ENCODE measurements at places on chromosomes 2 and 18.

DNA sequence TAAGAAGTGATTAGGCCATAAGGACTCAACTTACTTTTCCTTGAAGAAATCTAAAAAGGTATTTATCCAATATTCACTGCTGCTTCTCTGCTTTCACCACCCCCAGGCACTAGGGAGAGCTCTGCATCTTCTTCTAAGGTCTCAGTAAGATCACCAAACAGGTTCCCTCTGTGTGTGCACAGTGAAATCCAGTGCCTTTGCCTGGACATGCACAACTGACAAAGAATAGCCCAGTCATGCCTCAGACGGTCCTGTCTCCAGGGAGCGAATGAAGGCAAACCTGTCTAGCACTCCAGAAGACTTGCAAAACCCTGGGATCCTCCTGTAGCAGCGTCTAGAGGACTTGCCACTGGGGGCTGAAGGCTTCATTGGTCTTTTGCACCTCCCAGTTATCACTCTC, 344.5 kb upstream of the LRATD1 start:
- DNase-seq = no peak

DNA sequence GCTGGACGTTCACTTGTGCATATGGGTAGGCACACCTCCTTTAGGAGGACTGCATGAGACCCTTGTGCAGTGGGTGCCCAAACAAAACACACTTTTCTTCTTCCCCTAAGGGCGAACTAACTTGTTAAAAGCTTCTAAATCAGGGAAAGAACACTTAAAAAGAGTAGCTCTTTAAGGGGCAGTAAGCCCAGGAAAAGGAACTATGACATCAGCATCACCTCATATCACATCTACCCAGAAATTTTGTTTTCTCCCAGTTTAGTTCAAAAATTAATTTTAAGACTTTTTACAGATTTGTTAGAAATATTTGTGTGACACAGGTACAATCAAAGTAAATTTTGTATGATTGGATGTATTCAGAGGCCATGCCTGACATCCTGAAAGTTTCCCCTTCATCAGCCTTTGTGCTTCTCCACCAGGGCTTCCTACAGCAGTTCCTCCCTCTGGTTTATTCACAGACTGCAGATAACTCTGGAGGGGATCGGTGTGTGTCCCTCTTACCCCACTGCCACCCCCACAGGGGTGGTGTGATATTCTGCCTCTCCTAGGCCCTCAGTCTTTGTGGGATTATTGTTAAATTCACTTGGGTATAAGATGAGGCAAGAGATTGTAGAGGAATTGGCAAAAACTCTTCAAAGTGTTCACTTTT, 27.6 kb downstream of the BCL2L11 start:
- no peak for DNase-seq

GRCh38 chr2:45388541-45389100, 222.4 kb downstream of the SRBD1 start:
- DNase-seq = no peak

DNA sequence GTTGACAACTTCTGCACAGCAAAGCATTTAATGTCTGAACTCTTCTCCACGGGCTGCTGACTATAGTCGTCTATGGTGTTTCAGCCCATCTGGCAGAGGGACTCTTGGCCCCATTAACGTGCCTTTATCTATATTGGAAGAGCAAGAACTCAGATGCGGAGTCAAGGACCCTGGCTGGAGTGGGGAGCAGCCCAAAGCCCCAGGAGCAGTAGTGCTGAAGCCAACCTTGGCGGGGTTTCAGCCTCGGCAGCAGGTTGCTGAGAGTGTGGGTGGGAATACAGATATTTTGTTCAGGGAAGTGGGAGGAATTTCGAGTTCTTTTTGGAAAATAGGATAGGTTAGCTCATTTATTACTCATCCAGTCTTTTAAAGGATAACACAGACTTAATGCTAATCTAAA, 34.2 kb downstream of the TMEM17 start:
- no peak for DNase-seq

GRCh38 chr18:9466846-9467245, 8.5 kb upstream of the RALBP1 start:
- no peak for DNase-seq

DNA sequence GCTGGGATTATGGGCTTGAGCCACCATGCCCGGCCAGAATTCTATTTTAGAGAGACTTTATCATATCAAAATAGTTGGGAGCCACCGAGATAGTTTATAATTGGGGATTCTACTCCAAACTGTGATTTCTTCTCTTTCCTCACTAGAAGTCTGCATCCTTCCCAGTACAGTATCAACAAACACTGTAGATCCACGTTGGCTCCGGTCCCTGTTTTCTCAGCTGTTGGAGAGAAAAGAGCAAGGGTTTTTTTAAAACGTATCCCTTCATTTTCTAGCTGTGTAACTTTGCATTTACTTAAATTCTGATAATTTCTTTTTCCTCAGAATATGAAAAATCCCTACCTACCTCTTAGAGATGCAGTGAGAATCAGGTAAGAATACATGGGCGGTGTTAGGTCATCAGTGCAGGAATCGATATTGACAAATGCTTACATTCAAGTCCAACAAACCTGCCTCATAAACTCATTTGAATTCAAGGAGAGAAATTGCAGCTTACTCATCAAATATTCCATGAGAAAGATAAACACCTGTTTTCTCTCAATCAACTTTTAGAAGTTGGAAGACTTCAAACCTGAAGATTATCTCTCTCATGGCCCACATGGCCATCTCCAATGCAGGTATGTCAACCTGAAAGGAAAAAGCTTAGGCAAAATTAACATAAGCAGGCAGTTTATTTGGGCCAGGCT, 17.7 kb upstream of the PDCL3 start:
- DNase-seq = no peak

GRCh38 chr18:48950536-48951447, at the start of gene SMAD7:
Gene SMAD7, minus strand, starts transcription at chr18:48950965. Its CDS starts 541 bp downstream, at chr18:48950424.
- DNase-seq = no peak

GRCh38 chr18:58831606-58832005, 33.1 kb upstream of the ZNF532 start:
- DNase-seq = no peak

DNA sequence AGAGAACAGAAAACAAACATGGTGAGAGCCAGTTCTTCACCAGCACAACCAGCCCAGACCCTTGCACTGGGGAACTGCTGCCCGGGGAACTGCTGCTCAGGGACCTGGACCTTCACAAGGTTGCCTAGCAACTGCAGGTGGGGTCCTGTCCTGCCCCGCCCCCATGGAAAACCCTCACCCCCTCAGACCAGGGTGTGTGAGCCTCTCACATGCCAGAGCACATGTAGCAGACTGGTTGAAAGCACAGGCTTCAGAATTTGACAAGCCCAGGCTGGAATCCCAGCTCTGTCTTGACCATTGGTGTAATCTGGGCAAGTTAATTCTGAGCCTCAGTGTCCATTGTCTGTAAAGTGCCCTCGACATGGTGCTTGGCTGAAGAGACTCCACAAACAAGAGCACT, 118.6 kb downstream of the LOXHD1 start:
- no peak for DNase-seq

DNA sequence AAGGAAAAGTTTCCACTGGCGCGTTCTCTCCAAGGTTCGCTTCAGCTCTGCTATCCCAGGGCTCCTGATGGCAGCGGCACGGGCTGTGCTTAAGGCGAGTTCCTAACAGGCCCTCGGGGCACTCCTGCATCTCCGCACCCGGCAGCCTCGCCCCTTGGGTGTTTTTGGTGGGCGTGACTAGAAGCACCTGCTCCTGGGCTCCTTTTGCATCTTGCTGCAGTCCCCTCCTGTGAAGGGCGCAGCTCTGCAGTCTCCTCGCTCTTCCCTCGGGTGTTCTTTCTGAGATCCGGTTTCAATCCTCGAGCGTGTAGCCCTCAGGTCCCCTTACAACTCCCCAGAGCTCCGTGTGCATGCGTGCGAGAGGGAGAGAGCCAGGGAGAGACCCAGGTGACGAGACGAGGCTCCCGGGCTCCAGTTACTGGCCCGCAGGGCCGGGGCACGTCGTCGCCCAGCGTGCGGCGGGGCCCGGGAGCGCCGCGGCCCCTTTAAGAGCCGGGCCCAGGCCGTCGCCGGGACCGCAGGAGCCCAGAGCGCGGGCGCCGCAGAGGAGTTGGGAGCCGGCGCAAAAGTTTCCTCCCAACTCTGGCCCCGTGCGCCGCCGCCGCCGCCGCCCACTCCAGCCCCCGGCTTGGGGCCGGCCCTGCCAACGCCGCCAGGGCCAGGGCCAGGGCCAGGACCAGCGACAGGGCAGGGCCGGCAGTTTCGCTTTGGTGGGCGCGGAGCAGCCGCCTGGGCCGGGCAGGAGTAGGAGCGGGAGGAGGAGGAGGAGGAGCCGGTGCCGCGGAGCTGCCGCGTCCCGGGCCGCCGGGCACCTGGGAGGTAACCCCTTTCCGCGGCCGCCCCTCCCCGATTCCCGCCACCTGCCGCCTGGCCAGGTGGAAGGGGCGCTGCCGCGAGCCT, at the start of gene PARD3B:
PARD3B (plus strand) TSS at position 515 of the 900 bp plus-strand sequence. CDS start 525 bp downstream, outside the sequence.
- DNase-seq = peak; percentile 34

DNA sequence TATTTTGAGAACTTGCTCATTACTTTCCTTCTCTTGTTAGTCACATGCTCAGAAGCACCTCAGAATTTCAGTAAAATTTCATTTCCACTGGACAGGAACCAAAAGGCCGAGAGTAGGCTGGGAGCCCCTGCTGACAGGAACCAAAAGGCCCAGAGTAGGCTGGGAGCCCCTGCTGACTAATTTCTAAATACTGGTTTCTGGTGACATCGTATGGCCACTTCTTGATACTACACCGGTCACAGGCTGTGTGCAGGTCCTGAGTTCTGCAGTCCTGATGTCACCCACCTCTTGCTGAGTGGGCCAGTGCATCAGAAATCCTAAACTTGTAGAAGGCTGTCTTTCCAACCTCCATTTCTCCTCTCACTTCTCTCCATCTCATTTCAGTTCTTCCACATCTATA, 17.7 kb upstream of the EN1 start:
- DNase-seq = peak; percentile 23

- DNase-seq = no peak
These were observed 129.2 kb downstream of the RBMS1 start for GRCh38 chr2:160364364-160364763.

Data from GDM1 (cell line).